Midbrain (tissue), 1 donor: ENCODE measurements at places on chromosomes 7 and 10.

DNA sequence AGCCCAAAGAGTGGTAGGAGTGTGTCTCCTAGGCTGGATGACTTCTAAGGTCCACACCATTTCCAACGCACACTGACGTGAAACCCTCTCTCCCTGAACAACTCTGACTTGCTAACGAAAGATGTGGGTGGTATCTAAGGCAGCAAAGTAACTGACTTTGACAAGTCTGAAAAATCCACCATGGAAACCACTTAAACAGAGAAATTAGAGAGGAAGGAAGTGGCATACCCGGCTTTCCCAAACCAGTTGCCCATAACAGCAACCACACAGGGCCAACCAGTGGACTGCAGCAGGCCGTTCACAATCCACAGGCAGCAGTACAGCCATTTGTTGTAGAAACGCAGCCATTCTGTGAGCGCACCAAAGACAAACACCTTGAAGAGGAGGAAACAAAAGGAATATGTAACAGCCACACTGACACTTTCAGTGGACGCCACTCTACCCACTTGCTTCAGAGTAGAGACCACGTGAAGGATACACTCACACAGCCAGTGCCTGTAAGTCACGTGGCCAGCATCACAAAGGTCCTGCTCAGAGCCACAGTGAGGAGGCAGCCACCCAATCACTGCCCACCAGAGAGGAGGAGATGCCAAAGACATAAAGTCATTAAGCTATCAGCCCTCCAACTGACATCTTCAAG, 39.8 kb downstream of the SLC37A3 start:
- no peak for DNase-seq

DNA sequence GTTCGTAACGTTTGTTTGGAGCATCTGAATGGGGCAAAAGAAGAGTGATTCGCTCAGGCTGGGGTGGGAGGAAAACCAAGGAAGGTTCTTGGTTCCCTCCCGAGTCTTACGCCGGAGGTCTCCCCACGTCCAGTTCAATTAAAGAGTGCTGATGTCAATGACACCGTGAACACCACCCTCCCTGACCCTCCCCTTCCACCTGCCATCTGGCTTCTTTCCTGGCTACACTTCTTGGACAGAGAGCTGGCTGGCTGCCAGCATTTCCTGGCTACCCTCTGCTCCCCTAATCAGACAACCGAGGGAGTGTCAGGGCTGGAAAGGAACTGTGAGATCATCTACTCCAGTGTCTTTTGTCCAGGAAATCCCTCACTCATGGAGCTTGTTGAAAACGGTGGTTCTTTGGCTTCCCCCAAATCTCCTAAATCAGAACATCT, 24.1 kb upstream of the FFAR4 start:
- DNase-seq: no peak

DNA sequence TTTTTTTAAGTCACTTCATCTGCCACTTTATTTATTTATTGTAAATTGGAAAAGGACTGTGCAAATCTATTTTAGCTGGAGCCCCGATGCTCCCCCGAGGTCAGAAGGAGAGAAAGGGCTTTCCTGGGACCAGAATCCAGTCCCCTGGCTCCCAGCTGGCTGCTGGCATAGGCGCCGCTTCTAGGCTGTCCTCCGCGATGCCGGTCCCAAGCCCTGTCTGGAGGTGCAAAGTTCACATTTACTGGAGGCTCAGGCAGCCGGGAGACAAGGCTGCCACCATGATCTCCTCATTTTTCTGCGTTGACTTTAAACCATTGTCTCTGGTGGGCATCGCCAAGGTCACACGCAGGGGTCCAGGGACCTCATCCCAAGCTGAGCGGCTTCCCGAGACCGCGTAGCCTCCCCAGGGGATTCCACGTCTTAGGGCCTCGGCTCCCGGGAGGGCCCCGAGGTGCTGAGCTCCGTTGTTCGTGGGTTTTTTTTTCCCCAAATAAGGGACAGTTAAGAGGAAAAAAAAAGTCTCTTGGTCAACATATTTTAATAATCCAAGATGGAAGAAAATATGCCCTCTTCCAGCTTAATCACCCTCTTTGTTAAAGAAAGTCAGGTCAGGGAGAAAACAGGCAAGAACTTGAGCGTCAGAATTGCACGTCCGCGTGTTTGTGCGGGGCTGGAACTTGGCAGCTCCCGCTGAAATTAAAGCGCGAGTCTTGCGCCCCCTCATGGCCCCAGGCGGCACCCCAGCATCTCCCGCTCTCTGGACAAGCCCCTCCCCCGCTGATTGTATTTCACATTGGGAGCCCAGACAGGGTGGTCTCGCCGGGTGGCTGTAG, 11.9 kb downstream of the RGR start:
- DNase-seq: peak; percentile 70

DNA sequence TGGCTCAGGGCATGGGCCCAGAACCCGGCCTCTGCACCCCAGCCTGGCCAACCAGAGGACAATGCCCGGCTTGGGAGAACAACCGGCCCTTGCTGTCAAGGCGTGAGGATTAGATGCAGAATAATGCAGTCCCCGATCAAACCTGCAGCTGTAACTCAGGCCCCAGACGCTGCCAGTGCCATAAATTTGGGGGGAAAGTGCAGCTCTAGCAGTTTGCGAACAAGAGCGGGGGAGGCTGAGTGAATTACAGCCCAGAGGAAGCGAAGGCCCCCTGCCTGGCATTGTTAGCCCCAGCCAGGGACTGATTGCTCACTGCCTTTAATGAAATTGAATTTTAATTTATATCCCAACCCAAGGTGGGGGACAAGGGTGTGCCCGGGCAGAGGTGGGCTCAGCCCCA, 38.0 kb upstream of the GNA12 start:
- DNase-seq: no peak

GRCh38 chr10:112203328-112204076, 19.9 kb upstream of the GPAM start:
- DNase-seq: no peak

- no peak for DNase-seq
These were observed 24.1 kb upstream of the AGK start for GRCh38 chr7:141527076-141527475.
